ENCODE measurements at places on chromosomes 2 and 18.

DNA sequence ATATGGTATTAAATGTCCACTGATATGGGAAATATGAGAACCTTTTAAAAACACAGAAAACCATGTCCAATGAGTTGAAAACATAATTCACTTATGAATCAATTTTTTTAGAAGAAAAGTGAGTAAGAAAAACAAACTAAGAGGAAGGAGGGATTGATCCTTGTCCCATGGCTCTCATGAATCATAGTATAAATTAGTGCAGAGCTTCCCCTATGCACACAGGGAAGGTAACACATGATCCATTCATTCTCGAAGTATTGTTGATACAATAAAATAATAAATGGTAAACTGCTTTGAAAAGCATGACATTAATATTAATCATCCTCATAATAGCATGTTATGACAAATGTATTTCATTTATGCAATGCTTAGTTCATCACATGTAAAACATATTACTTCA, 872.0 kb upstream of the CNTNAP5 start:
- DNase-seq, result no peak

- no peak for DNase-seq
Measured at GRCh38 chr2:96151595-96152303, 6.5 kb upstream of the DUSP2 start.

- no peak for DNase-seq
Measured at GRCh38 chr2:176503776-176504175, 234.5 kb downstream of the MTX2 start.

DNA sequence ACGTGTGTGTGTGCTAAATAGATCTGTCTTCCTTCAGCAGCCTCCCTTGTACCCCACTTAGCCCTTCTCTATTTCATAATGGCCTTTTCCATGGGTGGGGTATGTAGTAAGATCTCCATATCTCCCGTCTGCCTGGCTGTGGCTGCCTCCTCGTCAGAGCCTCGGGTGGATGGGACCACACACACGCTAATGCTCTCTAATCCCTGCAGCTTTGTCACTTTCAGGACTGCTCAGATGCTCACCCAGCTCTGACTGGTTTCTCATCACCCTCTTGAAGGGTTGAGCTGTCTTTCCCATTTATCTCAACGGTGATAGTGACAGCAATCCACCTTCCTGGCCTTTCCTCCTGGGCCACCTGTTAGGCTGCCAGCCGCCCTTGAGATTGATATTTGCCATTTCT, 95.3 kb downstream of the DCC start:
- DNase-seq, result no peak
